ENCODE measurements at places on chromosomes 2 and 18.

- no peak for DNase-seq
Measured at GRCh38 chr18:76975577-76976110, 153.3 kb downstream of the ZNF236 start.

GRCh38 chr2:25424426-25425028 lies 82.8 kb upstream of the DNMT3A start:
- DNase-seq = no peak

- no peak for DNase-seq
Measured at GRCh38 chr2:43288417-43289305, 62.3 kb upstream of the ZFP36L2 start.

DNA sequence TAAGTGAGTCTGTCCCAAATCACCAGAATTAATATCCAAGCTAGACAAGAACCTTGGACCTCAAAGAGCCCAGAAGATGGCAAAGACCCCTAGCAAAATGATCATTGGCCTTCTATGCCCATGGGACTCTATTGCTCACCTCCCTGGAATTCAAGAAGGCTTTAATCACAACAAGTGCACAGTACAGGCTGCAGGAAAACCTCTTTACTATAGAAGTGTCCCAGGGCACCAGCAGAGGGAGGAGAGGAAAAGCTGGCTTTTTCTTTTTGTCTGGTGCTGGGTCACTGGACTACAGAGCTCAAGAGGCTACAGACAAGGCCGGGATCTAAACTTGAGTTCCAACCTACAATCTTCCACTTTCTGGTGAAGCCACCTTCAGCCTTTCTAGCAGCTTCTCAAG lies 88.3 kb upstream of the PPP1CB start:
- no peak for DNase-seq

DNA sequence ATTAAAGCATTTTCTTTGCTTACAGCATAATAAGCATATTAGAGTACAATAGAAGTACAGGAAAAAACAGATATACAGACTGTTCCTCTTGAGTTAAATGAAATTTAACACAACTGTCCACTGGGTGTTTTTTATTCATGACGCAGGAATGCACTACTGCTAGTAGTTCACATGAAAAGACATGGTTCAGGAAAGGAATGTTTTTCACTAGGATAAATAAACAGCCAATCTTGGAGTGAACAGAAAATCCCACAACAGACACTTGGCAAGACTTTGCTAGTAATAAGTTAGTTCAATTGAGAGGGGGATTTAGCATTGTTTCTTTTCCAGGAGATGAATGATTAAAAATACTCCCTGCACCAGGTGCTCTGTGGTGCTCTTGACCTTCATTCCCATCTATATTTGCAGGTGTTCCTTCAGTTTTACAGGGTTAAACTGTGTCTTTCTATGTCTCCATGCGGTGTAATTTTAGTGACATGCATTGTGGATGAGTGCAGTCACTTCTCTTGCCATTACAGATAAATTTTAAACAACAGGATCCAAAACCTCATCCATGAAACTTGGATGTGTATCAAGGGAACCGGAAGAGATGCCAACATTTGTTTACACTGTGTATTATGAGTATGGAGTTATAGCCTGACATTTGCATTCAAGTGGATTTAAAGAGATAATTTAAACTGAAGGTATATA lies 796.6 kb downstream of the DSC3 start:
- no peak for DNase-seq

- no peak for DNase-seq
Measured at GRCh38 chr18:7598167-7599047, 31.3 kb downstream of the PTPRM start.

DNA sequence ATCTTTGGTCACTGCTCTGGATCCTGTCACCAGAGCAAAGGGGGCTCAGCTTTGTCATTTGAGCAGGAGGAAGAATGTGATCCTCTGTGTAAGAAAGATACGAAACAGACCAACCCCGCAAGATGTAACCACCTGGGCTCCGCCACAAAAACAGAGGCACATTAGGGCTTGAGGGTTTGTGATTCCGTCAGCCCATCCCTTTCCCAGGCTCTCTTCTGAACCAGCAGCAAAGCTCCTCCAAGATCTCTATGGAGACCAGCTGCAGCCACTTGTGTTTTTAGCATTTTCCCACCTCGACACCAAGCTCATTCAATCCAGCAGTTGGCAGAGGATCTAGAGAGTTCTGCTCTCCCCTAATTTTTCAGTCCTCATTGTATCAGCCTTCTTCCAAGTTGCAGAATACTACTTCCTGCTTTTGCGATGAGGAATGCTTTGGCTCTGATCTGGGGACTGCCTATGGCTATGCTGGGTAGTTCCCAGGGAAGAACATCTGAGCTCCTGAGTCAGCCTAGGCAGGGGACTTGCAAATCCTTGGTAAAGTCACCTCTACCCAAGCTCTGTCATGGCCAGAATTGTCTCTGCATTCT lies 139.6 kb upstream of the RAB12 start:
- DNase-seq = no peak

DNA sequence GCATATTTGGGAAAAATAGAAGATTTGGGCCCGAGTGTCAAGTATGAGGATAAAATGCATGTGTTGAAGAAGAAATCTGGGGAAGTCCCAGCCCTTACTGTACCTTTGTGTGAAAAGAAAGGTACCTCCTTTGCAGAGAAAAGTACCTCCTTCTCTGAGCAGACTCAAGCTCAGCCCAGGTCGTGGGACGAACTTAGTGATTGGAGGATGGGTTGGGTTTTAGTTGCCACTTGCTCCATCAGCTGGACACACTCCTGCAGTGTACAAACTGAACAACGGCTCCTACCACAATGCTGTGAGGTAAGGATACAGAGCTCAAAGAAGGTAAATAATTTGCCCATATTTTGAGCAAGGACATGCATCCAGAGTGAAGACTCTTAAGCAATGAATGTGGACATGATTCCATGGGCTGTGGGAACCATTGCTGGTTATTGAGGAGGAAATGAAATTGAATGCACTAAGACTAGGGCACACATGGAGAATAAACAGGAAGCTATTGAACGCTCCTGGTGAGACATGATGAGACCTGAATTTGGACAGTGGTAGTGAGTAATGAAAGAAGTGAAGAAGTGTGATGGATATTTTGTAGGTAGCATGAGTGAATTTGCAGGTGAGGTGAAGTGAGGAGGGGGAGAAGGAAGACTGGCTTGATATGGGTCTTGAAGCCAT lies 49.8 kb upstream of the IL1RL1 start:
- DNase-seq = peak; percentile 44

GRCh38 chr18:78979056-78979729 lies 425 bp upstream of the SALL3 start:
- DNase-seq = no peak

GRCh38 chr18:56570978-56571377 lies 67.4 kb downstream of the TXNL1 start:
- no peak for DNase-seq

DNA sequence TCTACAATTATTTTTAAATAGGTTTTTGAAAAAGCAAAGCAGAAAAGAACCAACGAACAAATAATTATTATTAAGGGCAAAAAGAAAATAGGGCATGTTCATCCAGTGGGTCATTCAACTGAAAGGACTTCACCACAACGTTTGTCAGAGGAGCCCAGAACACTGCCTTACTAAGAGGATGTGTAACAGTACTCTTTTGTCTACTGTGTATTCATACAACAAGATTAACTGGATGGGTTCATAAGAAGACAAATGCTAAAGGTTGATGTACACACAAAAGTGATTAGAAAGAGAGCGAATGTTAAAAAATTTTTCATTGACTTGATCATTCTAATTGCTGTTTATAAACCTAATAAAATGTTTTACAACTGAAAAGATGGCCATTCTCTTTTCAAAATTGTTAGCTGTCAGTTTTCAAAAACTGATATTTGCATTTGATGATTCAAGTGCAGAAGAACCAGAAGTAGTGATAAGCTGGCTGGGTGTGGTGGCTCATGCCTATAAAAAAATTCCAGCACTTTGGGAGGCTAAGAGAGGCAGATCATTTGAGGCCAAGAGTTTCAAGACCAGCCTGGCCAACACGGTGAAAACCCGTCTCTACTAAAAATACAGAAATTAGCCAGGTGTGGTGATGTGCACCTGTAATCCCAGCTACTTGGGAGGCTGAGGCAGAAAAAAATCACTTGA lies 33.1 kb downstream of the MGAT4A start:
- DNase-seq = no peak

- no peak for DNase-seq
Measured at GRCh38 chr18:13893418-13893760, 21.9 kb downstream of the MC2R start.

DNA sequence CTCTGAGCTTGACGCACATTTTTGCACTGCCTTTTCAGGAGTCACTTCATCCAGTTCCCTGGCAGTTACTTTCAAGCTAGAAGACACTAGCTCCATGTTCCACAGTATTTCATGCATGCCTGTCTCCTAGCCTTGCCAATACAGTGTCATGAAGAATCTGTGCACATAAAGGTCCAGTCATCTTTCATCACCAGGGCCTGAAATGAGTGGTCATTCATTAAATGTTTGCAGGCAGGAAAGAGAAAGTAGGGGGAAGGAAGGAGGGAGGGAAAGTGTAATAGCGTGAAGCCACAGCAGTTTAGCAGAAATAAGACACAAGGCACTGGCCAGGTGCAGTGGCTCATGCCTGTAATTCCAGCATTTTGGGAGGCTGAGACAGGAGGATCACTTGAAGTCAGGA lies 92.4 kb upstream of the COPS8 start:
- no peak for DNase-seq

DNA sequence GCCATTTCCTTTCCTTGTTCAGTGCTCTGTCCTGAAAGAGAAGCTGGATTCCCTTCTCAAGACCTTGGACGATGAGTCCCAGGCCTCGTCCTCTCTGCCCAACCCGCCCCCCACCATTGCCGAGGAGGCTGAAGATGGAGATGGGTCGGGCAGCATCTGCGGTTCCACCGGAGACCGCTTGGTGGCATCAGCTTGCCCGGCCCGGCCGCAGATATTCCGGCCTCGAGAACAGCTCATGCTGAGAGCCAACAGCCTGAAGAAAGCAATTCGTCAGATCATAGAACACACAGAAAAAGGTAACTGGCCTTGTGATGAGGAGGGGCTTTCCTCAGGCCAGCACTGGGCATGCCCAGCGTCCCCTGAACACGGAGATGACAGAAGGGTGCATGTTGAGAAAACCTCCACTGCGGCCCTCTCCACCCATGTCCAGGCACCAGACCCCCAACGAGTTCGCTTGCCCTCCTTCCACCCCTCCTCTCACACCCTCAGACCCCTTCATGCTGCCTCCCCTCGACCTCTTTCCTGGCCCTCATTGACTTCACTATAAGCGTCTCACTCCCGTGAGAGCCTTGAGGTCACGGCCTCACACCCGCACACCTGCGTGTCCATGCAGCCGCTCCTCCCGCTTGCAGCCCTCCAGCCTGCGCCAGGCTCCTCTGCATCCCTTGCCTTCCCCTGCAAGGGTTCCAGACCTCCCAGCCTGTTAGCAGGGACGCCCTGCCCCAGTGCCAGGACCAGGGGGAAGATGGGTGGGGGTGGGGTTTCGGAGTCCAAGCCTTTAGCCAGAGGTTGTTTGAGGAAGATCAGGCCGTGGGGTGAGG lies 95.0 kb downstream of the DGKD start:
- no peak for DNase-seq

GRCh38 chr2:10221976-10222870 lies 80.5 kb upstream of the HPCAL1 start:
- DNase-seq = no peak

DNA sequence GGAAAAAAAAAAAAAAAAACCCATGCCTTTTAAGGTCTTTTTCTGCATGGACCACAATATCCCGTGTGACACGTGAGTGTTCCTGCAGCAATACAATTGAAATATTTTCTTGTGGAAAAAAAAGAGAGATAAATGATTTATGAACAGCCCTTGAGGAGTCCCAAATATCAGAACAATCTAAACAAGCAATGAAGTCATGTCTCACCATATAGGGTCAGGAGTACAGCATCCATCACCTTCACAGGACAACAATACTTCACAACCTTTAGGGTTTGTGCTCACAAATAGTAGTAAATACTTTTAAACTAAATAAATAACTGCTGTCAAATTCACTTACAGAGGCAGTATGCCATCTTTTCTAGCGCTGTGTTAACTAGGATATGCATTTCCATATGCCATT lies 87.9 kb downstream of the ZEB2 start:
- no peak for DNase-seq

DNA sequence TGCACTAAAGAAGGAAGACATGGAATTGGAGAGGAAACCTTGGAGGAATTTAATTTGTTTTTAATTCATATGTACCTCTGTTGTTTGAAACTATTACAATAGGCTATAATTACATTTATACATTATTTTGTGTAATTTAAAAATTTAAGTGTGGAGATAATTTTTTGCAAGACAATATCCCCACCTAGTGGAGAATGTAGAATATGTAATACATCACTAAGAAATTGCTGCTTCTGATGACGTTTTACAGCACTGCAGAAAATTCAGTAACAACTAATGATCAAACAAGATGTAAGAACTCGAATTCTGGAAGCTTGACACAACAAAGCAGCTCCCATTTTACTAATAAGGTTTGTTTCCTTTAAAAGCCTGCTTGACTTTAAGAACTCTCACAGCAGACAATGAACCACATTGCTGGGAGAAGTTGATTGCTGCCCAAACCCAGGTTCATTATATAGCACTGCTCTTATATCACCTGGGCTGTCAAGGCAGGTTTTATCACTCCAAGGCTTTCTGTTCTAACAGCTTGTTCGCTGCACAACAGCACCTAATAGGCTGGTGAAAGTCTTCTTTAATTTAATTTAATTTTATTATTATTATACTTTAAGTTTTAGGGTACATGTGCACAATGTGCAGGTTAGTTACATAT lies 53.4 kb downstream of the THADA start:
- DNase-seq = no peak

GRCh38 chr2:170533156-170533555 lies 182.0 kb upstream of the SP5 start:
- no peak for DNase-seq

GRCh38 chr2:58635801-58636375 lies 394.8 kb upstream of the FANCL start:
- no peak for DNase-seq

GRCh38 chr2:153072077-153072476 lies 353.7 kb downstream of the ARL6IP6 start:
- no peak for DNase-seq

GRCh38 chr18:22408059-22408458 lies 9.7 kb downstream of the CTAGE1 start:
- no peak for DNase-seq

DNA sequence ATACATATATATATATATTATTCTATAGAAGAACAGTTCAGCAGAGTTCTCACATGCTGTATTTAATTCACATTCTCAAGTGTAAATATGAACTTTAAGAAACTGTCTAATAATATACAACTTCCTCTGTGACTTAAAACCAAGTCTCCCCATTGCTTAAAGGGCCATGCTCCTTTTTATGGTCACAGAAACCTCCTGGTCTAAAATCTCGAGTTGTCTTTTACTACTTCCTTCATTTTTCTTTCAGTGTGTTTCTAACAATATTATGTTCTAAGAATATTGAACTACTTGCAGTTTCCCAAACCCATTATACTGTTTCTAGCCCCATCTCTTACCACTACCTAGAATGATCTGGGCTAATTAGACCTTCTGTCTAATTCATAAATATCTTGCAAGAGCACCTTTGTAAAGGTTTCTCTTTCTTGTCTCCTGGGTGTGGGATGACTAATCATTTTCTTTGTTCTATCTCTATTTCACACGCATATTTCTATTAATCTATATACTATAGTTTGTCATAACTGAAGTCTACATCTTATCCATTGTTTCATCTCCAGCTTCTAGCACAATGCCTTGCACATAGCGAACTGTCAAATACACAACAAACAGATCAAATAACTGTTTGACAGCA lies 48.8 kb downstream of the ERBB4 start:
- no peak for DNase-seq

GRCh38 chr2:120765678-120766469 lies 30.2 kb downstream of the GLI2 start:
- no peak for DNase-seq

All from stimulated activated naive CD8-positive, alpha-beta T cell treated with anti-CD3 and anti-CD28 coated beads, Interleukin-15, amount 100 ng/mL, for 72 hours (primary cell).